NCI-H1105 (cell line): ENCODE measurements at places on chromosomes 7 and 10.

GRCh38 chr7:120729245-120729644 is 128.7 kb downstream of the TSPAN12 start:
- no peak for DNase-seq

- DNase-seq: no peak
These were observed 13.9 kb downstream of the PIP4K2A start for GRCh38 chr10:22700489-22700888.

GRCh38 chr7:55325371-55325792 is 39.8 kb upstream of the LANCL2 start:
- DNase-seq: no peak

DNA sequence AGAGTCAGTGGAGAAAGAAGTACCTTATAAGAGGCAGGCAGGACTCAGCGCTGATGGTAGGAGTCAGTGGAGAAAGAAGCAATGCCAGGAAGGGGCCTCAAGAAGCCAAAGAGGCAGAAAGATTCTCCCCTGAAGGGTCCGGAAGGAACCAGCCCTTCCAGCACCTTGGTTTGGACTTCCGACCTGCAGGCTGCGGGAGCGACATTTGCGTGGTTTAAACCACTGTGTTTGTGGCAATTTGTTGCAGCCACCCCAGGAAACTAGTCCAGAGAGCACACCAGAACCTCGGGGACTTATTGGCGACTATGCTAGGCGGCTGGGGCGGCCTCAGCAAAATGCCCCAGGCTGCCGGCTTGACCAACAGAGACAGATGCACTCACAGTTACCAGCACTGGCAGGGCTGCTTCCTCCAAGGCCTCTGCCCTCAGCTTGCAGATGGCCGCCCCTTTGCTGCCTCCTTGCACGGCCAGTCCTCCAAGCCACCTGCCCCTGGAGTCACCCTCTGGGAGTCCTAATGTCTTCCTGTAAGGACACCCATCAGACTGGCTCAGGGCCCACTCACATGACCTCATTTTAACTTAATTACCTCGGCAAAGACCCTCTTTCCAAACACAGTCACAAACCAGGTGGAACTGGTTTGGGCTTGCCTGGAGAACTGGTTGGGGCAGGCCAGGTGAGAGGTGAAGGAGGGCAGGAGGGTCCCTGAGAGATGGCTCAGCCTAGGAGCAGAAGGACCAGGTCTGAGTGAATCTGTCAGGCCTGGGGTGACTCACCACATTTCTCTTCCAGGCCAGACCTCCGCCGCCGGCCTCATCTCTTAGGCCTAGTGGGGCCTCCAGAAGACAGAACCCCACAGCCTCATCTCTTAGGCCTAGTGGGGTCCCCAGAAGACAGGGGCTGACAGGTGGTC is 26.1 kb downstream of the CALML3 start:
- DNase-seq: peak; percentile 37
